NCI-H2081 treated with DMSO at 0.1 percent for 48 hours (cell line): ENCODE measurements at places on chromosomes 2 and 18.

GRCh38 chr2:30235008-30235655, 3.8 kb downstream of the LBH start:
- no peak for DNase-seq

DNA sequence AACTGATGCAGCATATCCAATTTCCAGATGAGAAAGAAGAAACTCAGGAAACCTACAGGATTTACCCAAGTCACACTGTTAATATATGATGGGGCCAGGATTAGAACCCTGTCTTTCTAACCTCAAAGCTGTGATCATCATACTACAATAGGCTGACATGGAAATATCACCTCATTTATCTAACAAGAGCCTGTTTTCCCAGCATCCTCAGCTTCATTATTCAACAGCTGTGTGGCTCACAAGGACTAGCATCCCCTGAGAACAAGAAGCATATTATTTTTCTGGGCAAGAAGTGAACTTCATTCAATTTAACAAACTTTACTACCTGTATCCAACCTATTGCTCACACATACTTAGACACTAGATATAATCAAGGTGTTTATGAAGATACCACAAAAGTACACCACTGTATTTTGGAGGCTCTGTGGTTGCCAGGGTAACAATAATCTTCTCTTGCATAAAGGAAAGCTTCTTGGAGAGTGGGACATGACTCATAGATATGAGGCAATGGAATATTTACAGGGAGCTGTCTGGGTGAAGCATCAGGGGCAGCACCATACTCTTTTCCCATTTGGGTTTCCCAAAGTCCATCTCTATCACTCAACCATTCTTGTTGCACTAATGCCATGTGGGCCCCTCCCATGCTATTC, 218.2 kb downstream of the RAD51AP2 start:
- DNase-seq = no peak

DNA sequence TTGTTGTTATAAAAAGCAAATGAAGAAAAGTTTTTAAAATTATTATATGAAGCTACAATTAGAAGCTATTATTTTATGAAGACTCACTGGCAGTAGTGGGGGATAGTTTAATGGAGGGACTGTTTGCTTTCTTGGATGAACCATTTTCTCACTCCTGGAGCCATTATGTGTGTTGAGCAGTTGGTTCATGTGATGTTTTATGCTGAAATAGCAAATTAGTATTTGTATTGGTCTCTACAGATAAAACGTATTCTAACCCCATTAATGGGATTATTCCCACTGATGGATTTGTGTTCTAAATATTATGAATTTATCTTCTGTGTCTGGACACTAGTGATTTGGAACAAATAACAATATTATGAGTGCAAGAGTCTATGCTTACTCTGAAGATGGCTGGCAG, 507.5 kb upstream of the FSHR start:
- DNase-seq = no peak

DNA sequence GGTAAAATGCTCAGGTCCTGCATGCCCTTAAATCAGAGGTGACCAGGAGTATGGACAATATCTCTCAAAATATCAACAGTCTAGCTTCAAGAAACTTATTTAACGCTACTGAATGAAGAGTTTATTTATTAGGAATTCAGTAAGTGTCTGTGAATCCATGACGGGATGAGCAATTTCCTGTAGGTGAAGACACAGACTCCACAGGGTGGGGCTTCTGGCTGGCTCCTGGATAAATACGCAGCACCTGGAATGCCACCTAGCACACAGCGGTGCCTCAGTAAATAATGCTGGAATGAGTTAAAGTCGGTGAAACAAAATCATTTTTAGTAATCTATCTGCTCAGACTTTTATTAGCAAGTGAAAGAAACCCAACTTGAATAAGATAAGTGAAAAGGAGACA, 29.4 kb upstream of the MBP start:
- DNase-seq = no peak

- no peak for DNase-seq
These were observed 37.2 kb upstream of the SNED1 start for GRCh38 chr2:240960971-240961876.
